A549 treated with RU486 at 1 μM for 4 hours (cell line): ENCODE measurements at places on chromosomes 11 and 22. TPM values are rescaled to one million over a fixed set of nuclear protein-coding genes. Genes with fewer than 3 reads are reported as not detected.

ACAD8 gene
- total RNA-seq: 7.4 to 9.4 TPM (median 8.3 TPM) in 5 replicates

SMC1B gene
- total RNA-seq: 0.05 TPM in 1 of 5 replicates, not detected in the others

UCP3 gene
- 1.1 to 2.0 TPM (median 1.3 TPM) in 5 replicates for total RNA-seq

ART1 gene
- total RNA-seq: not detected in 5 replicates

LMNTD2 gene
- total RNA-seq: 1.5 to 2.9 TPM (median 2.8 TPM) in 5 replicates
